ENCODE measurements at places on chromosomes 16 and 17.

DNA sequence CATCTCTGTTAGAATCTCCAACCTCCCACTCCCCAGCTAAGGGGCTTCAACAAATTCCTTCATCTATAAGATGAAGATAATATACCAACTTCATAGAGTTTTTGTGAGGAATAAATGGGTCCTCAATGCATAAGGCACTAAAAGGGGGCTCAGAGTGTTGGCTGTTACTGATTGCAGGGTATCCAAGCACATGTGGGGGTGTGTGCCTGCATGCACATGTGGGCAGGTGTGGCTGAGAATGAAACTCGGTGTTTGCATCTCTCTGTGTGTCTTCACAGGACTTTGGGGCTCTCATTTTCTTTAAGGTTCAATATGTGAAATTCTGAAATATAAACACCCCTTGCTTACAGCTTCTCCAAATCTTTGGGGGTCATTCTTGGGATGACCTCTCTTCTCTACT, 4.1 kb upstream of the PPP1R9B start:
- DNase-seq: no peak

- DNase-seq: no peak
Measured at GRCh38 chr17:17512866-17513265, 16.7 kb upstream of the RASD1 start.

DNA sequence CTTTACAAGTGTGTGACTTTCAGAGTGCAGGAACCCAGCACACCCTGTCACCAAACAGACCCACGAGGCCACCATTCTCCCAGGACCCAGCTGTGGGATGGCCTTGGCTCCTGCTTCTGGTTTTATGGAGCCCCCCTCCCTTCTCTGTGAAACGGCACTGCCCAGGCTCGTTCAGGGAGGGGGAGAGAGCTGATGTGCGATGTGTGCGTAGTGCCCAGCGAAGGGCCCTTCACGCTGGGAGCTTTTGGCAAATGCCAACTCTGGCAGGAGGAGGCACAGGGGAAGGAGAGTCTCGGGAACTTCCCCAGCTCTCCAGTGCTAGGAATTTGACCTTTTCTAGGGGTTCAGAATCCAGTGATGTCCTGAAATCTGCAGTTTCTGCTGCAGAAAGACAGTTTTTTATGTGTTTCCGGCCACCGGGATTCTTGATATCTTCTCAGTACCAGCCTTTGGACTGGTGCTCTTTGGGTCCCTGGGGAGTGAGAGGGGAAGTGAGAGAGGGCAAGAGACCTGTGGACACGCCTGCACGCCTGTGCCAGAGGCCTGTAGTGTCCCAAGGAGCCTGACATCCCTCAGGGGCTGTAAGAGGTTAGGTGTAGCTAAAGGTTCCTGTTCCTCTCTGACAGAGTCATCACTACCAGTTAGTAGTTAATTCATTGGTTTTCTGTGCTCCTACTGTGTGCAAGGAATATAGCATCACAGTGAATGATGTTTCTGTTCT, 45.1 kb downstream of the CMIP start:
- no peak for DNase-seq

DNA sequence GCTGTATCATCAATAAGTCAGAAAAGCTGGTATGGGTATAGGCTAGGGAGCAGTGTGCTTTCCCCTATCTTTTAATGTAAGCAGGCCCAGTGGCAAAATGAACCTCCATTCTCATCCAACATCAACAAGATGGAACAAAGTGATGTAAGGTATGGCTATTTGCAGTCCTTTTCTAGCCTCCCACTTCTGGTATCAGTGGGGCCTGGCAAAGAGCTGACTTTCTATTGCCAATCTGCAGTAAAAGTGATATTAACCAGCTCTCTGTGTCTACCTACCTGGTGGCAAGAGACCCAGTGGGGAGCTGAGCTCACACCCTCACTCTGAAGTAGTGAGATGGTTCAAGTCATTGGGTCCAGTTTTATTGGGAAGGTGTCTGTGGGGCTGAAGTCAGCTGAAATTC, 1492.6 kb downstream of the CDH11 start:
- no peak for DNase-seq

DNA sequence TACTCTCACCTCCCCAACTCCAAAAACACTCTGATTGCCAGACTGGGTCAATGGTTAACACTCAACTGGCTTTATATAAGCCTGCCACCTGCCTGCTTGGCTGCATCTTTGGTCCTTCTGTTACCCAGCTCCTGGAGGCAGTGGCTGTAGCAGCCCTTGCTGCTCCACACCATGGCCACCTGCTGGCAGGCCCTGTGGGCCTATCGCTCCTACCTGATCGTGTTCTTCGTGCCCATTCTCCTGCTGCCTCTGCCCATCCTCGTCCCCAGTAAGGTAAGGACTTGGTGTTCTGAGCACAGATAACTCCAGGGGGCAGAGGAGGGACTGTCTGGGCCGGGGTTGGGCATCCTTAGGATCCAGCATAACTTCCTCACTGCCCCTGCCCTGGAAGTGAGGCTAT, at the start of gene SLC13A2:
Gene SLC13A2 (plus strand): TSS at position 103 of the 400 bp plus-strand sequence. CDS start 69 bp downstream, at position 172.
- no peak for DNase-seq

GRCh38 chr16:5386989-5387388, 289.4 kb upstream of the EEF2KMT start:
- no peak for DNase-seq

DNA sequence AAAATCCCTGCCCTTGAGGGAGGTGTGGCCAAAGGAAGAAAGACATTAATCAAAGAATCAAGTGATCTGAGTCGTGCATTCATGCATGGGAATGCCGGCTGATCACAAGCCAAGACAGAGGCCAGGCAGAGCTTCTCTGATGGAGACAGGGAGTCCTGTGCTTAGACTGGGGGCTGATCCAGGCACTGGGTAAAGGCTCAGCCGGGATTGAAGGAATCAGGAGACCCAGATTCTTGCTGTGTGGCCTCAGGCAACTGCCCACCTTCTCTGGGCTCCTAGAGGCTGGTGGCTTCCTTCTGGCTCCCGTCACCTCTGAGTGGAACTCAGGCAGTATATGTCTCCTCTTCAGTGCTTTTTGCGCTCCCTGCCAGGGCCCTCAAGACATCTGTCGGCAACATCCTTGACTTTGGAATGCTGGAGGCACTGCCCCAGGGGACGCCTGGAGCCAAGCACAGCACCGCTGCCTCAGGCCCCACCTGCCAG, 17.7 kb downstream of the RAI1 start:
- no peak for DNase-seq

DNA sequence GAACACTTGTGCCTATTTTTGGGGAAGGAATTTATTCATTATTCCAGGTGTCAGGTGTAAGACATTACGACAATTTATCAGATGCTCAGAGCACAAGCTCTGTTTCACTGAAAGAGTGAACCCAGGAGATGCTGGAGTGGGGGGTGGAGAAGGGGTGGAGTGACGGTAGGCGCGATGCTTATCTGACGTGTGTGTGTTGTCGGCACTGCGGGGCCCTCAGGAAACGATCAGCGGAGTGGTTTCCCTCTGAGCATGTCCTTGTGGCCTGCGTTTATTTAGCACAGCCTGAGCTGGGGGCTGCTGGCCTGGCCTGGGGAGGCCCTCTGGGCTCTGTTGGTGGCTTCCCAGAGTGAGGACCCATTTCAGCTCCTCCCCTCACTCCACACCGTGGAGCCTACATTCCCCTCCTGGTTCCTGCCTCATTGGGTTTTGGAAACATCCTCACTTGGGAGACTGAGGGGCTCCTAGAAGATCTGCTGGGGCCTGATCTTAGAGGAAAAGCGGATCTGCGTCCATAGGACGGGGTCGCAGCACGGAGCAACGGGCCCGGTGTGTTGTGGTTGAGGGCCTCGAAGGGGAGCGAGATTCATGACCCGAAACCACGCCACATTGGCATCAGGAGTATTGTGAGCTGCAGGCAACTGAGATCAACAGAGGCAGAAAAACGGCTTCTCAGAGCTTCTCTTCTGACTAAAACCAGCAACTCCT, 19.0 kb upstream of the GNG13 start:
- no peak for DNase-seq

DNA sequence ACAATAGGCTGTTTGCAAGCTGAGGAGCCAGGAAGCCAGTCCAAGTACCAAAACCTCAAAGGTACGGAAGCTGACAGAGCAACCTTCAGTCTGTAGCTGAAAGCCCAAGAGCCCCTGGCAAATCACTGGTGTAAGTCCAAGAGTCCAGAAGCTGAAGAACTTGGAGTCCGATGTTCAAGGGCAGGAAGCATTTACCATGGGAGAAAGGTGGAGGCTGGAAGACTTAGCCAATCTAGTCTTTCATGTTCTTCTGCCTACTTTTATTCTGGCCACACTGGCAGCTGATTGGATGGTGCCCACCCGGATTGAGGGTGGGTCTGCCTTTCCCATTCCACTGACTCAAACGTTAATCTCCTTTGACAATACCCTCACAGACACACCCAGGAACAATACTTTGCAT, 15.3 kb downstream of the CD300LB start:
- DNase-seq: no peak

DNA sequence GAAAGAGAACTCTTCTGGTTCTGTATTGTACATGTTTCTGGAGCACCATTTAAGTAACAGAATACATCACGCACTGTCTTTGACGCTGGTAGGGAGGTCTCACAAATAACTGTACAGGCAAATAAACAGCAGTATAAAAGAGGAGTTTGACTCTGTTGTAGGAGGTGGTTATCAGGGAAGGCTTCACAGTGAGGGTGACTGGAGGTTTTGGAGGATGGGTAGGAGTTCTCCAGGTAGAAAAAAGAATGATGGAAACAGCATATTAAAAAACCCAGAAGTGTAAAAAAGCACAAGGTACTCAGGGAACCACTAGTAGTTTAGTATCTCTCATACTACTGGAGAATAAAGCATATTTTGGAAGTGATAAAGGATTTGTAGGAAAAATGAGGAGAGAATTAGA, 2.7 kb upstream of the SLC6A2 start:
- no peak for DNase-seq

DNA sequence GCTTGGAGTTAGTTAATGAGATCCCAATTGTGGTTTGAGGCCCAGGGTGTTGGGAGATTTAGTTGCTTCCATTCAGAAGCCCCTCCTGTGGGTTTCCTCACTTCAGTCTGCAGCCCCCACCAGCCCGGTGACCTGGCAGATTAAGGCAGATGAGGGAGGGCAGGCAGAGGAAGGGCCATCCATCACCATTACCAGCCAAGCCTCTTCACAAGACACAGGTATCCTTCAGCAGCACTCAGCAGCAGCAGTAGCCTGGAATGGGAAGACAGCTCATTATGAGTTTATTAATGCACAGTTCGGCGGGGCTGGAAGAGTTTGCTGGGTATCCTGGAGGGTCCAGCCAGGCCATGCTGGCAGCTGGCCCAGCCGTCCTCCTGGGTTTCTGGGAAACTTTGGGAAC, 90.0 kb upstream of the GPRC5B start:
- no peak for DNase-seq

- DNase-seq: no peak
Measured at GRCh38 chr16:67758006-67758405, 38.9 kb upstream of the GFOD2 start.

DNA sequence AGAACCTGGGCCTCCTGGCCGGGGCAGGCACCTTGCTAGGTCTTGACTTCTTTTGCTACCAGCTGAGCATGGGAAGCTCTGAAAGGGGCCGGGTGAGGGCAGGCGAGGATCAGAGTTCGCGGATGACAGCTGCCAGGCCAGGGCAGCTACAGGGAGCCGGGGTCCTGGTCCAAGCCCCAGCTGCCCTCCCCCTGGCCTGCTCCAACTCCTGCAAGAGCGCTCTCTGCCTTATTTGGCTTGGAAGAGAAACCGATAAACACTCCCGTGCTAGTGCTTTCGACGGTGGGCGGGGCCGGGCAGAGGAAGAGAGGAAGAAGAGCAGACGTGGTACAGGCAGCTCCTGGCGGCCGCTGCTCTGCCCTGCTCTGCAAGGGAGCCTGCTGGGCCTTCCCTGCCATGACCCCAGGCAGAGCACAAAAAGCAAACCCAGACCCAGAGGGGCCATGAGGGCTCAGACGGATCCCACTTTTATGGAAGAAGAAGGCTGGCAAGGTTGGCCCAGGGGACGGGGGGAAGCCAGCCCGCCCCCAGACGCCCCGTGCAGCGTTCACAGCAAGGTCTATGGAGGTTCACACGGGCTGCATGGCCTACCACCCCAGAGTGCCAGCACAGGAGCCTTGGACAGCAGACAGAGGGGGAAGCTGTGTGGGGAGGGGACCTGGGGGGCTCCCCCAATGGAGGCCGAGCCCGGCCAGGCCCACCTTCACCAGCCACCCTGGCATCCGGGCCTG, 25.6 kb downstream of the PIEZO1 start:
- no peak for DNase-seq

GRCh38 chr17:43877451-43878155, 29.7 kb downstream of the MPP2 start:
- DNase-seq: no peak

- DNase-seq: no peak
Measured at GRCh38 chr17:10699856-10700255, 2.5 kb downstream of the ADPRM start.

DNA sequence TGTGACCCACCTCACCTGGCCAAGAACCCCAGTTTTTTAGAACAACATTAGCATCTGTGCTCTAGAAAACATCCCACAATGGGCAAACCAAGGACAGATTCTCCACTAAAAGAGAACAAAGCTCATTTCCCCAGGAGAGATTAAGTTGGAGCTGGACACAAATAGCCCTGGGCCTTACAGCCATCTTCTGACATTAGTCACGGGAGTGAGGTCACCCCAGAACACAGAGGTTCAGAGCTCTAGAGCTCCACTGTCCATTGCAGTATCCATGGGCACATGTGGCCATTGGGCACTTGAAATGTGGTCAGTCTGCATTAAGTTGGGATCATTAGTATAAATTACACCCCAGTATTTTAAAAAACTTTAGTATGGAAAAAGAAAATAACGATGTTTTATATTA, 47.6 kb upstream of the RBBP6 start:
- DNase-seq: no peak

DNA sequence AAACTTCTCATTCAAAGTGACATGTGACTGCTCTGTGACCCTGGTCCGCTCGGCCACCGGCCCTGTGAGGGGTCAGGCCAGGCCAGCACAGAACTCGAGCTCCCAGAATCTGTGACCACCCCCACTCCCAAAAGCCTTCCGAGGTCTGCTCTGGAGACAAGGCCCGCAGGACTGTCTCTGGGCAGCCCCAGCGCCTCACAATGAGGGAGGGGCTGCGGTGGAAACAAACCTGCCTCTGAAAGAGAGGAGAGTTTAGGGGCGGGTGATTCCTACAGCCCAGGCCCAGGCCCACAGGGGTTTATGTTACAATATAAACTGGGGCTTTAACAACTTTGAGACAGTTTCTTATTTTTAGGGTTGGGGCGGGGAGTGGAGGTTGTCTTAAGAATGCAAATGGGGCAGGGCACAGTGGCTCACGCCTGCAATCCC, 19.9 kb downstream of the IGFBP4 start:
- no peak for DNase-seq

GRCh38 chr16:53519417-53520091, 16.5 kb upstream of the AKTIP start:
- no peak for DNase-seq

- DNase-seq: no peak
Measured at GRCh38 chr16:27847030-27847550, 216.4 kb downstream of the GSG1L start.

GRCh38 chr17:21283482-21284318, 811 bp upstream of the MAP2K3 start:
- DNase-seq: no peak

DNA sequence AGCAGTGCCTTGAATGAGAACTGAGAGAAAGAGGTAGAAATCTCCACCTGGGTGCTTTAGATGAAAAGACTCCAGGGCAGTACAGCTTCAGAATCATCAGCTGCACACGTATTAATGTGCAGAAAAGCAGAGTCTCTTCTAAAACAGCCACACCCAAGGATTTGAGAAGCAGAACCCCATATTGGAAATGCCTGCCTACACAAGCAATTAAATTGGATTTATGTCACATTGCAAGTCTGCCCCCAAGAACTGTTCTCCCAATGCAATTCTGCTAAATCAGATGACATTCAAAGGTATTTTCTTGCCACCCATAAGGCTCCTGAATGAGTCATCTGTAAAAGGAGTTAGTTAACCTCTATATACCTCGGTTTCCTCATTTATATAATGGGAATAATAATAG, 326.0 kb upstream of the C16orf82 start:
- no peak for DNase-seq

Data from NCI-H2081 treated with DMSO at 0.1 percent for 48 hours (cell line).